ENCODE measurements at places on chromosomes 1 and 21.
A peak's percentile ranks its signal among the peaks of the same experiment; 100 is the strongest.

- DNase-seq: no peak
Observed at GRCh38 chr1:186188004-186188539, 187.0 kb downstream of the TPR start.

- peak; percentile 23 for DNase-seq
Observed at GRCh38 chr1:207203541-207203940, 99.5 kb downstream of the C4BPA start.

GRCh38 chr1:79716447-79716846 is 709.9 kb upstream of the ADGRL4 start:
- DNase-seq: no peak

GRCh38 chr1:200724064-200724463 is 14.6 kb upstream of the CAMSAP2 start:
- DNase-seq: no peak

- DNase-seq: no peak
Observed at GRCh38 chr1:88922214-88922613, 30.8 kb upstream of the GTF2B start.

DNA sequence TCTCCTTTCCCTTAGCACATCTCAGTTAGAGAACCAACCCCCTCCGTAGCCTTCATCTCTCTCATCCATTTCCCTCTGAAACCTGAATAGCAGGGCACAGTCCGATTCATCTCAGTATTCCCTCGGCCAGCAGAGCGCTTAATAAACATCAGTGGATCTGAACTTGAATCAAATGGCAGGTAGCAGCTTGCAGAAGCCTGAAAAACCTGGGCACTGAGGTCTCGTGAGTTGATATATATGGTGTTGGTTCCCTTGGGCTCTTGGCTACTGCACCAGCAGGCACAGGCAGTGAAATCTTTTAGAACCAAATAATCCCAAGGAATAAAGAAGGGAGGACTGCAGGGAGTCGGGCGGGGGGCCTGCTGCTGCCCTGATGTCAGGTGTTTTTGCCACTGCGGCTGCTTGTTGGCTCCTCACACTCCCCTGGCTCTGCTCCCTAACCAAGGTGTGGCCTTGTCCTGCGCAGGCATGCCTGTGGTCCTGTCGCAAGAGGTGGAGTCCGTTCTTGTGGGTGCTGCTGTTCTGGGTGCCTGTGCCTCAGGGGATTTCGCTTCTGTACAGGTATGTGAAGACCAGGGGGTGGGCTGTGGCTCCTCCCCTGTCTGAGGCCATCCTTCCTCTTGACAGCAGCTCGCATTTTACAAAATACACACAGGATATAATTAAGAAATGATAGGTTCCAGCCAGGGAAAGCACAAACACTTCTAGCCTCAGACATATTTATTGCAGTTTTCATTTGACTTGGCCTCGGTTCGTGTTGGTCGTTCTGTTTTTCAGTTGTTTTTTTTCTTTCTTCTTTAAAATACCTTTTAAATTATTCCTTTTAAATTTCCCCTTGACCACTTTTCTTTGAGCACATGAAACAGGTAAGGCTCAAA is 140.9 kb upstream of the HOOK1 start:
- no peak for DNase-seq

- no peak for DNase-seq
Observed at GRCh38 chr1:5254975-5255374, 600.6 kb downstream of the AJAP1 start.

DNA sequence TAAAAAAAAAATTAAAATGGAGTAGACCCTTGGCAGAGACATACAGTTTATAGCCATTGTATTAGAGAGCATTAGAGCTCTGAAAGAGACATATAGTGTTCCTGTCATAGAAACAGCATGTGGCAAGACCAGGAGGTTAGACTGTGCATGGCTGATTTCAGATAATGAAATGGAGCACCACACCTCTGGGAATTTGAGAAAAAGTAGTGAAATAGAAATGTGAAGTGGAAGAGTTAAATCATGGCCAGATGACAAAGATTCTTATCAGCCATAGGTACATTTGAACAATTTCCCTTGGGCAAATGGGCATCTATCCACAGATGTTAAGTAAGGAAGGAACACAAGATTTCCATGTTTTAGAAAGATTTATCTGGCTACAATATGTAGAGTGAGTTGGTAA is 1083.1 kb downstream of the PLA2G4A start:
- no peak for DNase-seq

DNA sequence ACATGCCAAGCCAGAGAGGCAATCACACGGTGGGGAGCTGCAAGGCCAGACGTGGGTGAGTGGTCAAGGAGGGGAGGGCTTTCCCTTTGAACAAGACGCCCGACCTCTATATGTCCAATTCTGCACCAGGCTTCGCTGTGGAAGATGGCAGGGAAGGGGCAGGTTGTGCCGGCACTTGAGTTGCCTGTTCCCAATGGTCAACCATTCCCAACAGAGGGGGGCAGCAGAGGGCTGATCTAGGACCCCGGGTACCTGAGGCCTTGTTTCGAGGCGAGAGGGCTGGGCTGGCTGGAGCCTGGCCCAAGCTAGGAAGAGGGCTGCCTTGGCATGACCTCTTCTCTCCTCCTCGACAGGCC is 64.9 kb downstream of the TMEM53 start:
- no peak for DNase-seq

- DNase-seq: peak; percentile 80
Observed at GRCh38 chr1:117284399-117285215, 73.9 kb upstream of the VTCN1 start.

DNA sequence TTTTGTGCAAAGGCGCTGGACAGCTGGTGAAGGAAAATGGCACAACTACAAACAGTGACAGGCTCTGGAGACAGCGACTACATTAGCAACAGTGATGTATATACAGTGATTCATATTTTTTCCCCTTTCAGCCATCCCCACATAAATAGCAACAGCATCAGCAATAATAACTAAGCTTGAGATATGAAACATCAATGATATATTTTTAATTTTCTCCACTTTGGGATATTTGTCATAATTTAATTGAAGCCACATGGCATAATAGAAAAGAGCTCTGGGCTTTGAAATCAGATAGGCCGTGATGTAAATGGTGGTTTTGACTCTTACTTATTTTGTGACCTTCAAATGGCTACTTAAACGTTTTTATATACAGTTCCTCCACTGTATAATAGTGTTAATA is 764.3 kb upstream of the PRMT6 start:
- DNase-seq: no peak
